ENCODE measurements at places on chromosomes 2 and 18.

GRCh38 chr2:8402222-8402621 is 279.6 kb upstream of the ID2 start:
- DNase-seq = no peak

DNA sequence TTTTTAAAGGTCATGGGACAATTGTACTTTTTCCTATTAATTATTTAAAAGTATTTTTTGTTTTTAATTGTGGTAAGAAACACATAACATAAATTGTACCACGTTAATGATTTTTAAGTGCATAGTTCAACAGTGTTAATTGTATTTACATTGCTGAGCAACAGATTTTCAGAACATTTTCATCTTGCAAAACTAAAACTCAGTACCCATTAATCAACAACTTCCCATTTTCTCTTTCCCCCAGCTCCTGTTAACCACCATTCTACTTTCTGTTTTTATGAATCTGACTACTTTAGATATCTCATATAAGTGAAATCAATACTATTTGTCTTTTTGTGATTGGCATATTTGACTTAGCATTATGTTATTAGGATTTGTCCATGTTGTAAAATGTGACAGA is 483.9 kb upstream of the ZNF804A start:
- no peak for DNase-seq

- no peak for DNase-seq
Observed at GRCh38 chr2:145290986-145291385, 771.1 kb upstream of the ZEB2 start.

DNA sequence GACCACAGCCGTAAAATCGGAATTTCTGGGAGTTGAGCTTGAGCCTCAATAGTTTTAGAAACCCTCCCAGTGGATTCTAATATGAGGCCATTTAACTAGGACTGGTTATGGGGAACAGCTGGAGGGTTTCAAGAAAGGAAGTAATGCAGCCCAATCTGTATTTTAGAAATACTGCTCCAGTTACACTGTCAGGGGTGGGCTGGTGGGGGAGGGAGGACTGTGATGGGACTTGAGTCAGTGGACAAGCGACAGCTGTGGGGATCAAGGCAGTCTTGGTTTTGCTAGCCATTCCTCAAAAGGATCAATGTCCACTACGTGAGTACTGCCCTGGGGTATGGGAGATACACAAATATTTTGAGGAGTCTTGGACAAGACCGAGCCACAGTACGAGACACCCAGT is 34.8 kb downstream of the ASB1 start:
- DNase-seq = no peak

DNA sequence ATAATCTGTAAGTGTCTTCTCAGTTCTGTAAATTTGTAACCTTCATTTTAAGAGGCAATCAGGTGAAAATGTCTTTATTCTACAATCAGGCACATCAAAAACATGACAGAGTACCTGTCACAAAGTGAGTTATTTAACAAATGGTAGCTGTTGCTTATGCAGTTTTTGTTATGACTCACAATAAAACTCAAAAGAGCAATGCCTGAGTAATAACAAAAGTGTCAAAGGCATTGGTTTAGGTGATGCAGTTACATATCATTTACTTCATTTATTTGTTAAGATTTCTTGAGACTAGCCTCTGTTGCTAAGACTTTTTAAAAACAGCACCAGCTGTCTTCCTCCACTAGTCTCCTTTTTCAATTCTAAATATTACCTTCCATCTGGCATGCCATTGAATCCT is 177.8 kb downstream of the KIAA1328 start:
- DNase-seq = no peak

DNA sequence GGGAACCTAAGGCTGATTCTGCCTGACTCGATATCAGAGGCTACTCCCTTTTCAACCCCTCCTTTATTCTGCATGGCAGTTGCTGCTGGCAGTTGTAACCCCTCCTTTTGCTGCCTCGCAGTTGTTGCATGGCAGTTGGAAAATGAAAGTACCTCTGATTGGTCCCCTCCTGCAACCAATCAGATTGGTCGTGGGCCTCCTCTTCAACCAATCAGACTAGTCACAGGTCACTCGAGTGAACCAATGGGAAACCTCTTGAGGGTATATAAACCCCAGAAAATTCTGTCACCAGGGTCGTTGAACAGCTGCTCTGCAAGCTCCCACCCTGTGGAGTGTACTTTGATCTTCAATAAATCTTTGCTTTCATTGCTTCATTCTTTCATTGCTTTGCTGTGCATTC is 294.3 kb upstream of the SLC8A1 start:
- no peak for DNase-seq

- DNase-seq = no peak
Observed at GRCh38 chr2:167190053-167190452, 301.8 kb downstream of the XIRP2 start.

GRCh38 chr2:84865181-84865783 is 15.6 kb downstream of the TRABD2A start:
- no peak for DNase-seq

- no peak for DNase-seq
Observed at GRCh38 chr18:62485684-62486083, 37.1 kb upstream of the ZCCHC2 start.

GRCh38 chr2:238166391-238167343 is 7.9 kb downstream of the ERFE start:
- DNase-seq = no peak

- no peak for DNase-seq
Observed at GRCh38 chr2:241034490-241035141, 36.2 kb downstream of the SNED1 start.

DNA sequence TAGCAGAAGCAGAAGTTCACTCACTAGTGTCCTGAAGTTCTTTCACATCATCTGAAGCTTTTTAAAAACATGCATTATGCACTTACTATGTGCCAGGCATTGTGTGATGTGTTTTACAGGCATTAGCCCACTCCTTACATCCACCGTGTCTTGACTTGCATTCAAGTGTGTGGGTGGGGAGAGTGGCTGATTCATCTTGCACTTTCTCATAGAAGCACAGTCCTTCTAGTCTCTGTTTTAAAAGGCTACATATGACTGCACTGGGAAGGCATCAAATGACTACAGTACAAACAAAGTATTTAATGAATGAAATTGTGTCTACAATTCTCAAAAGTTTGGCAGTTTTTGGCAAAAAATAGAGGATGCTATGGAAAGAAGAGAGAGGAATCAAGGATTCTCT is 21.6 kb upstream of the DSC3 start:
- no peak for DNase-seq

DNA sequence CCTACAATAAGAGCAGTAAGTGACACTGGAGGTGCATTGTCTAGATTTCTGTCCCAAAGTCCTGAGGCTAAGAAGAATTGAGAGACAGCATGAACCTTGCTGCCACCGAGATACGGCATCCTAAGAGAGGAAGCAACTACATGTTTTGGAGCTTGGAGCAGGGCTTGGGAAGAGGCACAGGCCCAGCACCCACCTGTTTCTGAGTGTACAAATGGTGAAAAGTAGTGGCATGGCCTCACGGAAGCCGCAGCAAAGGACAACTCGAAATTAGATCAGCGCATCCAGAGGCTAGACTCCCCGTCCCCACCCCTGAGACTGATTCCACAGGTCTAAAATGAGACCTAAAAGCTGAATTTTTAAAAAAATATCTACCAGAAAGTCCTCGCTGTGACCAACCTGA is 127.5 kb downstream of the PTGR3 start:
- no peak for DNase-seq

- DNase-seq = no peak
Observed at GRCh38 chr2:40844353-40845277, 392.7 kb upstream of the SLC8A1 start.

DNA sequence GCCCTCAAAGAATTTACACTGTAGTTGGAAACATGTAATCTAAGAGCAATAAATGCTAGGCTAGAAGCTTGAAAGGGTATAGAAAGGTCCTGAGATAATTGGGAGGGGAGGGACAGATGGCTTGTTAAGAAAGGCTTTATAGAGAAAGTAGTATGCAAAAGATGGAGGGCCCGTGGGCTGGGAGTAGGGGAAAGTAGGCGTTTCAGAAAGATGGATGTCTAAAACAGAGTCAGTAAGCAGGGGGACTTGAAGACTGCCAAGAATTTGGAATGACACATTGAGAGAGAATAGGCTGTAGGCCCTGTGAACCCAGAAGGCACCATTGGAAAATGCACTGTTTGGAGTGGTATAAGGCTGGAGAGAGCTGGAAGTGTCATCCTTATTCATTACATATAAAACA is 822 bp downstream of the PSMG2 start:
- DNase-seq = no peak

DNA sequence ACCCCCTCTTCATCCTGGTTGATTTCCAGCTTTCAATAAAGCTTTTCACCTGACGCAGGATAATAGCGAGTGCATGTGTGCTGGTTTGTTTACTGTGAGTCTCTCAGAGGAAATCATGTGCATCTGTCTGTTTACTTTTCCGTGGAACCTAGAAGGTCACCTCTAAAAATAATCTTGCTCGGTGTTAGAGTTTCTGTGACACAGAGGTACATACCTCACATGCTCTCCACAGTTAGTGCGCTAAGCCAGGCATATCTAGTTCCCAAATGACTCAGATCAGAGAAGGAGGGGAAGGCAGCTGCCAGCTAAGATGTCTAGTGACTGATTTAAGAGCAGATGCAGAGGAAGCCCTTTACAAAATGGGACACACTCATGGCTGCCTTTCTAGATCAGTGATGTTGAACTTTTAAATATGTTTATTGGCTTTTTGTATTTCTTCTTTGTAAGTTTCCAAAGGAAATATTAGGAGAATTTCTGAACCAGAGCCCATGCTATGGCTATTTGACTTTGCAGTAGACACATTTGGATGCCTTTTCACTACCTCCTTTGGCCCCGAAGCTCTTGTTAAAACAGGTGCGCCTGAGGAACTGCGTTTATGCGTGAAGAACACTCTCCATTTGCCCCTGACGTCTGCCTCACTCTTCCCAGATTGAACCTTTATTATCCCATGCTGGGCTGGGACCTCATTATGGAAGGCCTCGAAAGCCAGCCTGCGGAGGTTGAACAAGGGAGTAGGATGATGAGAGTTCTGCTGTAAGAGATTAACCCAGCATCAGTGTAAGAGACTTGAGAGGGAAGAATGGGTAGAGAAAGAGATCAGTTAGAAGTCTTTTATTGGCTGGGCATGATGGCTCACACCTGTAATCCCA is 145.6 kb downstream of the FAM161A start:
- DNase-seq = peak; percentile 29

GRCh38 chr2:202178346-202178958 is 59.9 kb downstream of the SUMO1 start:
- DNase-seq = peak; percentile 65

- no peak for DNase-seq
Observed at GRCh38 chr2:193891023-193891422, 1696.3 kb upstream of the TMEFF2 start.

DNA sequence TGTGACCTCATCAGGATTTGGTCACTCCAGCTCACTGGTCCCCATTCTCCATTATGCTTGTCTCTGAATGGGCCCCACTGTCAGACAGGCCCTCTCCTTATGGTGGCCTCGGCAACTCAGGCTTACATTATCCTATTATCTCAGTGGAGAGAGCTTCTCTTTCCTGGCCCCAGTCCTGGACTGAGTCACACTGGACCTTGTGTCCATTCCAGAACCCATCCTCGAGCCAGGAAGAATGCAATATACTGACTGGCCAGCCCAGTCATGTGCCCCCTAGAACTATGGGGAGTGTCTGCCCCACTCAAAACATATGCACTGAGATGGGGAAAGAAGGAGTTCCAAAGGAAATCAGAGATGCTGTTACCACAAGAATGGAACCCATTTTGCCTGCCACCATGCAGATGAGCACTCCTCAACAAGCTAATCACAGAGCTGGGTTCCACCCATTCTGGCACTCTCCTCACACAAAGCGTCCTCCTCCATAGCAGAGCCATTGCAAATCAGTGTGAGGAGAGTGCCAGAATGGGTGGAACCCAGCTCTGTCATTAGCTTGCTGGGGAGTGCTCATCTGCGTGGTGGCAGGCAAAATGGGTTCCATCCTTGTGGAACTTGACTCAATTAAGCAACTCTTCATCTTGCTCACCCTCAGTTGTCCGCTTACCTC is 71.9 kb downstream of the CHRNA1 start:
- DNase-seq = no peak

DNA sequence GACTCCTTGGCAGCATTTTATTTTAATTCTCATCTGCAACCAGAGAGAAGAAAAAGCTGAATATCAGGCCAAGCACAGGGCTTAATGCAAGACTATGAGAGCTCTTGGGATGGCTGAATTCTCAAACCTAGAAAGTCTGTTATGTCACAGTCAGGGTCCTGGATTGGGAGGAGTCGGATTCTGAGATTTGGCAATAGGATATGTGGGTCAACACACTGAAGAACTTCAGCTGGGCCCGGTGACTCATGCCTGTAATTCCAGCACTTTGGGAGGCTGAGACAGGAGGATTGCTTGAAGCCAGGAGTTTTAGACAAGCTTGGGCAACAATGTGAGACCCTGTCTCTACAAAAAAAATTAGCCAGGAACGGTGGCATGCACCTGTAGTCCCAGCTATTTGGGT is 102.4 kb downstream of the COL3A1 start:
- DNase-seq = no peak

GRCh38 chr2:60533101-60534051 is 20.1 kb downstream of the BCL11A start:
- DNase-seq = no peak

GRCh38 chr18:64032312-64032711 is 62.4 kb downstream of the SERPINB8 start:
- DNase-seq = no peak

- no peak for DNase-seq
Observed at GRCh38 chr18:48727681-48728080, 188.8 kb downstream of the CTIF start.

DNA sequence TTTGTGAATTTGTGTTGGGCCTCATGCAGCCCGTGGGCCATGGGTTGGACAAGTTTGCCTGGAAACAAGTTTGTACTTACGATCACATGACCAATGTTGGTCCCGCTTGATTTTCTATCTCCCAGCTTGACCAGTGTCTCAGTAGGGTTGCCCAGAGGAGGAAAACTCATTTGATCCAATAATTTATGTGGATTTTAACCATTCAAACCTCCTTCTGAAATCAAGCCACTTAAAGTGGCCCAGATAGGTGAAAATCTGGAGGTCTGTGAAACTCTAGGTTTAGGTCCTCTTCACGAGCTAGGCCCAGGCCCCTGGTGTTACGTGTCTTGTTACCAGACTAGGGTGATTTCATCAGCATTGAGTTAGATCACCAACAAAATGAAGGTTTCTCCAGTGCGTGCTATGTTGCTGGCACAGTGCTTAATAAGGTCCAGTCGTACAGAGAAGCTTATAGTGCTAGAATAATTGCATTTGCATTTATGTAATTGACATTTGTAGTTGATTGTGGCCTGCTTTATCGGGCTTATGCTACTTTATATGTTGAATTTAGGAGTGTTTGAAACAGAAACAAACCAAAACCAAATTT is 4.4 kb downstream of the ACTR2 start:
- DNase-seq = no peak

Measured in renal cortex interstitium (tissue), 15 donors.